ENCODE measurements at places on chromosomes 2 and 18.

GRCh38 chr2:189576396-189576795 is 4.2 kb downstream of the SLC40A1 start:
- DNase-seq: no peak

DNA sequence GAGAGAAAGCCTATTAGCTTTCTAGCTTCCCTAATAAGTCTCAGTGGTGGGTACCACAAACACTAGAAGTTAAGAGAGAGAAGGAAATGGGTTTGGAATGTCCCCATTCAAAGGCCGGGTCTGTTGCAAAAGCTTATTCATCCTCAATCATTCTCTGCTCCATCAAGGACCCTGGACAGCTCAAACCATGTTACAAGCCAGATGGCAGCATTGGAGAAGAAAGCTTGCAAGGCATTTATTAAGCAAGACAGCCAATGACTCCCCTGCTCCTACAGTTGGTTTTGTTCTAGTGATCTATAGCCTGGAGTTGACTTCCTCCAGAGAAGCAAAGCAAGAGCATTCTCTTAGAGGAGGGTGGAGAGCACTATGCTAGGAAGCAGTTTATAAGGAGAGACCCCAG is 86.9 kb upstream of the LMAN1 start:
- no peak for DNase-seq

DNA sequence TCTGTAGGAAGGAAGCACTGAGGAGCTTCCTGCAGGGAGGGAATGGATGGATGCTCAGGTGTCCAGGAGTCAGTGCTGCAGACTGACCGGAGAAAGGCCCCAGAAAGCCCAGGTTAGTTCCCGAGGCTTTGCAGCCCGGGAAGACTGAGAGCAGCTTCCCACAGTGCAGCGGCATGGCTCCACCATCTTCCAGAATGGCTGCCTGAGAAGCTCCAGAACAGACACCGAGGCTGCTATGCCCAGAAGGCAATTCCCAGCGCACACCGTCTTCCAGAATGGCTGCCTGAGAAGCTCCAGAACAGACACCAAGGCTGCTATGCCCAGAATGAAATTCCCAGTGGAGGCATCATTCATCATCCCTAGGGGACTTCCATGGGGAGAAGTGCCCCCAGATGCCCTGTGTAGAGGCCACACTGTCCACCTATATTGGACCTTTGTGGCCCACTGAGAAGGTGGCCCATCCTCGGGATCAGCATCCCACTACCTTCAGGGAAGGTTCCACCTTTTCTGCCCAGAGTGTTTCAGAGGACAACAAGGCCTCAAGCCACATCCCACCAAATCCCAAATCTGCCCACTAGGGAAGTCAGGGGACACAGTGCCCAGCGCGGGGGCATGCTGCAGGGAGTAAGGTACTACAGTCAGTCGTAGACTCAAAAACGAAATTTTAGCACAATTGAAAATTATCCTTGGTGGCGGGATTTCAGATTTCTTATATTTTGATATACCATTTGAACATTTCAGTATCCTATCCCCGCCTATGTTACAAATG is 80.5 kb downstream of the KCNF1 start:
- DNase-seq: no peak

GRCh38 chr2:7792031-7792651 is 874.9 kb downstream of the RNF144A start:
- no peak for DNase-seq

- DNase-seq: no peak
Measured at GRCh38 chr2:88656690-88657089, 29.4 kb upstream of the EIF2AK3 start.

GRCh38 chr2:101998896-101999789 is 7.4 kb downstream of the IL1R2 start:
- DNase-seq: peak; percentile 16

GRCh38 chr2:62197925-62198633 is 2.2 kb downstream of the B3GNT2 start:
- DNase-seq: no peak

DNA sequence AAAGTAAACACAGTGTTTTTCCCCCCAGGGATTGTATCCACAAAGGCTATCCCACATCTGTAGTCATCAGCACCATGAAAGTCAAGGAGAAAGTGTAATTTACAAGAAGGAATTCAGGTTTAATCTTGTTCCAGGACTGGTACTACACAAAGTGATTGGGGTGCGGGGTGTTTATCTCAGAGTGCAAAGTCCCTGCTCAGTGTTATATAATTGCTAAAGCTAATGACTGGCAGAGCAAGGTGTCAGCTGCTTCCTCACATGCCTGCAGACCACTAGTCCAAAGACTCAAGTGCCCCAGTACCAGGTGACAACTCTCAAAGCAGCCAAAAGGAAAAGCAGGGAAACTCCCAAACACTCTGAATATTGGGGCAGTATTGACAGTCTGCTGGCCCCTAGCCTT is 40.4 kb upstream of the PDCL3 start:
- DNase-seq: no peak

- no peak for DNase-seq
Measured at GRCh38 chr18:49645841-49646351, 84.0 kb downstream of the LIPG start.

DNA sequence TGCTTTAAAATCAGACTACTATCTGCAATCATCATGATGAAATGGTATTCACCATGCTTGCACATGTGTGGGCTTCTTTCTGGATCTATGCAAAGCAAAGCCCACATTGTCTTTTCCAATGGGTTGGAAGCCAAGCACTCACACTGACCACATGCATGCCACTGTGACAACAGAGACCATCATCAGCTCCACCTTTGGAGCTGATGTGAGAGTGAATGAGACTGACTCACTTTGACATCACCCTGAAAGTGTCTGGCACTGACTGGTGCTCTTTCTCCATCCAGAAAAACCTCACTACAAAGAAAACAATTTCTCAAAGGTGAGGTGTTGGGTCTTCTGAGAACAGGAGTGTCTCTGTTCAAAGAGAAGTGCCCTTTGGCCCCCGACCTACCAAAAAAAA is 4.7 kb downstream of the MYO5B start:
- DNase-seq: no peak

- DNase-seq: no peak
Measured at GRCh38 chr2:120878970-120879369, 143.3 kb downstream of the GLI2 start.

DNA sequence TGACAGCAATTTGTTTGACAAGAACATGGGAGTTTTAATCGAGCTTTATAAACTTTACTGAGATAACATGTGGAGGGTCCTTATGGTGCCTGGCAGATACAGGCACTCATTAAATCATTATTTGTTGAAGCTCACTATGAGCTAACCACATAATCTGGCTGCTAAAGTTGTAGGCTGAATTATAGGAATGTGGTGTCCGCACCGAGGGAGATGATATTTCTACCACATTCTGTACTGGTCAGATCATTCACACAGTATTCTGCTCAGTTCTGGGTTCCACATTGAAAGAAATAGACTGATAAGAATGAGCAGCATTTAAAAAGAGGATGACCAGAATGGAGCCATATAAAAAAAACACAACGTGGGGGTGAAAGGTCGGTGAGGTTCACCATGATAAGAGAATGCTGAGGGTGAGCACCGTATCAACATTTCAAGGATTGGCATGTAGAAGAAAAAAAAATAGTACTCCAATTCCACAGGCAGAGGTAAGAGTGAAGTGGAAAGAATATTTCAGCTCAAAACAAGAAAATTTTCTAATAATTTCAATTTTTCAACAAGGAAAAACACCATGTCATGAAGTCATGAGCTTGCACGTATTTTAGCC is 54.4 kb downstream of the TMEFF2 start:
- DNase-seq: no peak

DNA sequence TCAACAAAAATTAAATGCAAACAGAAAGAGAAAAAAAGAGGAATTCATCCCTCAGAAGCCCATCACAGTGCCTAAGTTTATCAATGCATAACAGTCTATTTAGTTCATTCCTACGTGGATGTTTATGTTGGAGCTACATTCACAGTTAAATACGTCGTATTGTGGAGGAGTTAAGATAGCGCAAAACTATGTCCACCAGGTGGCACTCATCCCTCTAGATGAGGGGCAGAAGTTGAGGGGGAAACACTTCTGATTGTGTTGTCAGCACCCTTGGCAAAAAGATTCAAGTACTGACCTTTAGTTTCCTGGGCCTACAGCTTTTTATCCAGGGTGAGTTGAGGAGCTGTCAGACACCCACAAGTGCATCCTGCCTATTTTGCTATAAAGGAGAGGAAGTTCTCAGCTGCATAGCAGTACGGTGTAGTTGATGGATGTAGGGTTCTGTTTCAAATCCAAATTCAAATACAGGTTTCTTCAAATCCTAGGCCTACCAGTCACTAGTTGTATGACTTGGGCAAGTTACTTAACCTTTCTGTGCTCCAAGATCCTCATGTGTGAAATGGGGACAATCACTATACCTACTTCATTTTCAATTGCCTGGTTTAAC is 26.8 kb upstream of the MYO1B start:
- no peak for DNase-seq
